ENCODE measurements at places on chromosomes 4 and X.

- no peak for DNase-seq
Measured at GRCh38 chr4:188400451-188400850, 261.2 kb downstream of the TRIML1 start.

- DNase-seq, result no peak
Measured at GRCh38 chrX:24150898-24151297, 1.4 kb downstream of the ZFX start.

GRCh38 chr4:21835712-21836111 is 112.9 kb downstream of the KCNIP4 start:
- no peak for DNase-seq

DNA sequence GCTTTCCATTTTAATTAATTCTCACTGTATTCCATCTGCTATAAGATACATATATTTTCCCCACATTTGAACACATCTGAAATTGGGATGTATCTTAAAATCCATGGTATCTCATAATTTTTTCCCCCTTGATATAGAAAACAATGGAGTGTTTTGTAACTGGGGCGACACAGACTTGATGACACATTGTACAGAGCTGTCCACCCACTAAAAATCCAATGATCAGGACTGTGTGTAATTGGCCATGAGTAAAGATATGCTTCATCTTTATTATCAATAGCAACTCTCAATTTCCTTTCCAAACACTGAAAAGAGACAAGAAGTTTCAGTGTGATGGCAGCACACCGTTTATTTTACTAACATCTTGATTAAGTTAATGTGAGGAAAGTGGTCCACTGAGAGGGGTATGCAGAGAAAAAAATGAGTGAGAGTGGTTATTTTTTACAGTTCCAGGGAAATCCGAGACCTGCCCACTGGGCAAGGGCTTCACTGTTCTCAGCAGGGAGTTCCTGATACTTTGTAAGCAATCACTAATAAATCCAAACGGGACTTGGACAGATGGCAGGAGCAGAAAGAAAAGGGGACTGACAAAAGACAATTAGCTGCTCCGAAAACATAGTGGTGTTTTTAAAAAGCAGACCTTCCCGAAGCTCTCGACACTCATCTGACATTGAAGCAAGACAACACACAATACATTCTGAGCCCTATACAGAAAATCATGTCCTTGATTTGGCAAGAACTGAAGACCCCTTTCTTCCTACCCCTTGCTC is 149.4 kb downstream of the TSPAN5 start:
- no peak for DNase-seq

- no peak for DNase-seq
Measured at GRCh38 chr4:67198727-67199126, 346.6 kb downstream of the CENPC start.

DNA sequence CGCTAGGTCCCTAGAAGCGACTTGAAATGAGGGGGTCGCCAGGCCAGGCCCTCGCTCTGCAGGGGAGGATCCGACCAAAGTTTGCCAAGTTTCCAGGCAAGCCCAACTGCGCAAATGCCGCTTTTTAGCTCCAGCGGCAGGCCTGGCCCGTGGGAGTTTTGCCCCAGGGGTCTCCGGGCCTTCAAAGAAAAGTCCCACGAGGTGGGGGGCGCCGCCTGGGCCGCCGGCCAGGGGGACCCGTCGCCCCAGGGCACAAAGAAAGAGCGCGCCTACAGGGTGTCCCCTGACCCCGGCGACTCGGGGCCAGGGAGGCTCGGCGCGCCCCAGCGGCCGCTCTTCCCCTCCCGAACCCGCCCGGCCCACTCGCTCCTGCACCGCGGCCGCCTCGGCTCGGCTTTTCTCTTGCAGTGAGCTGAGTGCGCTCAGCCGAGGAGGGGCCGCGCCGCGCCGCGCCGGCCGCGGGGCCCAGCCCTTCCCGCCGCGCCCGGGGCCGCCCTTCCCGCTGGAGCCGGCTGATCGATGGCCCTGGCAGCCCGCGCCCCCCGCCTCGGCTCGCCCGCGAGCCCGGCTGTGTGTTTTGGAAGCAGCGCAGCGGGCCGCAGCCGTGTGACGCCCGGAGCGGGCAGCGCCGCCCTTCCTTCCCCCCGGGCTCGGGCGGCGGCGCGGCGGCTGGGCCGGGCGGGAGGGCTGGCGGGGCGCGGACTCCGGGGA is 754 bp upstream of the KLF3 start:
- DNase-seq, result peak; percentile 71

DNA sequence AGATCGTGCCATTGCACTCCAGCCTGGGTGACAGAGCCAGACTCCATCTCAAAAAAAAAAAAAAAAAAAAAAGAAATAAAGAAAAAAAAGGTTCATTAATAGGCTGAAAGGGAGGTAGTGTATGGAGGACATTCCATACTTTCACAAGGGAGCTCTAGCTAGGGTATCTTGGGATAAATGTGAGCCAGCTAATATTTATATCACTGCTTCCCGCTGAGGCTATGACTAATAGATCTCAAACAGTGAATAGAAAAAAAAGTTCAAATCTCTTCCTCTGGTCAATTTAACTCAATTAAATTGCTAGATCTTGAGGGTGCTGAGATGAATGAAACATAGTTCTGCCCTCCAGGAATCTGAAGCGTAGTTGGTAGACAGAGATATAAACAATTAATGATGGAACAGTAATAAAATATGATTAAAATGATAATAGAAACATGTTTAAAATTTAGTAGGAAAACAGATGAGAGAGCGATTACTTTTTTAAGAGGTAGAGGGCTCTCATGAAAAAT is 55.7 kb upstream of the SHISA3 start:
- no peak for DNase-seq

- DNase-seq, result peak; percentile 72
Measured at GRCh38 chr4:89836897-89837384, at the start of gene SNCA. Gene SNCA, minus strand, starts transcription at chr4:89837161. Its CDS starts 1,494 bp downstream, at chr4:89835667.

DNA sequence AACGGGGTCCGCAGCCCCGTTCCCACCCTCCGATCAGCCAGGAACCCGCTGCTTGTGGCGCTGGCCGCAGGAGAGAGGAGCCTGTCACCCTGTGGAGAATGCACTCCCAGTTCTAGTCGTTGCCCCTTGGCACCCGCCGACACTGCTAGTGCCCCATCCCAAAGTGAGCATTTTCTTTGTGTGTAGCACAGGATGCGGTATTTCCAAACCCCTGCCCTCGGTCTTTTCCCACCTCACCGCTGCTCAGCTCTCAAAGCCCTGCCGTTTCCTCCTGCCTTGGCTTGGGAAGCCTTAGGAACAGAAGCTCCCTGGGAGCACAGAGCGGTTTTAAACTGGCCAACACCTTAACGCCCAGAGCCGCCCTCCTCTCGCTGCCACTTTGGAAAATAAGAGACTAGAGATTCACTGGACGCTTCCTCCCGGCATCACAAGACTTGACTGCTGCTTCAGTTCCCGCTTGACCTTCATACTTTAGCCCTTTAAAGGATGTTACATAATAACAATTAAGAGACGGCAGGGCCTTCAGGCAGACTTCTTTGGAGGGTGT is 772 bp downstream of the CYP4V2 start:
- DNase-seq, result peak; percentile 69

DNA sequence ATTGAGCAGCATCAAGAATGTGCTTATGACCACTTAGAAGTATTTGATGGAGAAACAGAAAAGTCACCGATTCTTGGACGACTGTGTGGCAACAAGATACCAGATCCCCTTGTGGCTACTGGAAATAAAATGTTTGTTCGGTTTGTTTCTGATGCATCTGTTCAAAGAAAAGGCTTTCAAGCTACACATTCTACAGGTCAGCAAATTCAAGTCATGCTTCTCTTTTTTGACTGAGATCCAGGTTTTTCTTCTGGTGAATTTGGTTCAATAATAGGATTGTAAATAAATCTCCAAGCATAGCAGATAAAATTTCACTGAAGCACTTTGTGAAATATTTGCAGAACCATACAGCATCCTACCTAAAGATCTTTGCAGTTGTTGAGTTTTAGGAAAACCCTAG is 218.1 kb downstream of the TLL1 start:
- no peak for DNase-seq

DNA sequence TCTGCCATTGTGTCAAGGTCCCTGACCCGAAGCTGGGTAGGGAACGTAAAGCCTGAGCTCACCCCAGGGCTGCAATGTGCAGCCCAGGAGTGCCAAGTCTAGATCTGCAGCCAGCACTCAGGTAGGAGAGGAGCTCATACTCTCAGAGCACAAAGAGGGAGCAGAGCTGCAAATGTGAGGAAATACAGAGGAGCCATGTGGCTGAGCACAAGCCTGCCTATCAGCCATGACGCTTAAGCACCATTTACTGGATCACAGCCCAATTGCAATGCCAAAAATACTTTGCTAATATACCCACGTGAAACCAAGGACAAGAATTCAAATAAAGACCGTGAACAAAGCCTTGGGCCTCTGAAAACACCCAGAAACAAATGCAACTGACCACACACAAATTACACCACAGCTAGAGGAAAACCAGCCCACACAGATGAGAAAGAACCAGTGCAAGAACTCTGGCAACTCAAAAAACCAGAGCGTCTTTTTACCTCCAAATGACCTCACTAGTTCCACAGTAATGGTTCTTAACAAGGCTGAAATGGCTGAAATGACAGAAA is 69.0 kb upstream of the HPF1 start:
- no peak for DNase-seq

DNA sequence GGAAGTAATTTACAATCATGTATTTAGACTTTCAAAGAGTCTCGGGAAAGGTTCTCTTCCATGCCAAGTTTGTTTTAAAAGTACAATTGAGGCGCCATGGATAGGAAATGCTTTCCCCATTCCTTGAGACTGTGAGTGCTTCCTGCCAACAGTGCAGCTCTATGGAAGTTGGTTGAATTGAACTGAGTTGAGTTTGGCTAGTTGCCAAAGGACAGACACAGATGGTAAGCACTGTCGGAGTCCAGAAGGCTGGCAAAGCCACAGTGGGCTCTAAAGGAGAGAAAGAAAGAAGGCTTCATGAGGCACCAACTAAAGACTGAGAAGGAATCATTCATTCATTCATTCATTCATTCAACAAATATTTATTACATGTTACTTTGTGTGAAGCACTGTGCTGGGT is 4.3 kb upstream of the KCNE5 start:
- DNase-seq, result no peak

- no peak for DNase-seq
Measured at GRCh38 chr4:157282019-157282418, 61.5 kb downstream of the GRIA2 start.

- no peak for DNase-seq
Measured at GRCh38 chr4:75696071-75696470, 22.9 kb upstream of the G3BP2 start.

GRCh38 chrX:65522739-65523372 is 11.7 kb downstream of the LAS1L start:
- DNase-seq, result no peak

- no peak for DNase-seq
Measured at GRCh38 chr4:930827-931193, 1.3 kb downstream of the GAK start.

DNA sequence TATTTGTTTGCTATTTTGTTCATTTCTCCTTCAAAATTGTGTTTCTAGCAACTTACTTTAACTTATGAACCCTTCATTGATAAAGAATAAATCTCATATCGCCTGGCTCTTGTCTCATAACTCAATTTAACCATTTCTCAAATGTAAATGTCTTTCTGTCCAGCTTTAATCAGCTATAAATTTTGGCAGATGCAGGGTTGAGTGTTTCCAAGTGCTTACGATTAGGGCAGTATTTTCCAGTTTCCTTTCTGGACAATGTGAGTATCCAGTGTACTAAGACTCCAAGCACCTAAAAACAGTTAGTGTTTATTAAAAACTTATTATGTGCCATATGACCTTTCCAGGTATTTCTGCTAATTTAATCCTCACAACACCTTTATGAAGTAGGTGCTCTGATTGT is 218.6 kb upstream of the GK2 start:
- no peak for DNase-seq

- DNase-seq, result peak; percentile 48
Measured at GRCh38 chrX:9342561-9343051, 122.3 kb upstream of the TBL1X start.

GRCh38 chrX:47960406-47960805 is 43.4 kb downstream of the ZNF182 start:
- no peak for DNase-seq

GRCh38 chr4:161519611-161520010 is 644.2 kb downstream of the FSTL5 start:
- no peak for DNase-seq

DNA sequence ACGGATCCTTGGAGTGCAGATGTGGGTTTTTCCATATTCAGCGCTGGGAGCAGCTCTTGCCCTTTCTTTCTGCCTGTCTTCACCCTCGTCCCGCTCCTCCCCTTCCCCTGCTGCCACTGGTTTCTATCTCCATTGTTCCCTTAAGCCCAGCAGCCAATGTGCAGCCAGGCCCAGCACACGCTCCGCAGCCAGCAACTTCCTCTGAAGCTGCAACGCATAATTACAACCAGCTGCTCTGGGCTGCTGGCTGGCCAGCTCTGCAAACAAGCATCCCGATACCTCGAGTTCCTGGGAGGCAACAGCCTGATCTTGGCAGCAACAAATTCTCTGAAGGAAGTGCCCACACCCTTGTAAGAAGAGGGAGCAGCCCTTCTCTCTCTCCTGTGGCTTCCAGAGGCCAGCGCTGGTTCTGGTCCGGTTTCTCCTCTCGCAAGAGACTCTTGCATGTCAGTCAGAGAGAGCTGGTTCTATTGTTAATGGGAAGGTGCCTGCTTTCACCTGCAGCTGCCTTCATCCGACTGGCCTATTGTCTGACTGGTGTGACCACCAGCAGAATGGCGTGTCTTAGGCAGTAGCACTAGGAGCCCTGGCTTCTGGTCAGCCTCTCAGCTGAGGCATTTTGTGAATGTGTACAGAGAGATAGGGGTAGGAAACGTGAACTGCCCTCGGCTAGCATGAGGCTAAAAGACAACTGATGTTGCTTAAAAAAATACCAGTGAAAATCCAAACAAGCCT is 83.8 kb upstream of the MAML3 start:
- DNase-seq, result peak; percentile 76

DNA sequence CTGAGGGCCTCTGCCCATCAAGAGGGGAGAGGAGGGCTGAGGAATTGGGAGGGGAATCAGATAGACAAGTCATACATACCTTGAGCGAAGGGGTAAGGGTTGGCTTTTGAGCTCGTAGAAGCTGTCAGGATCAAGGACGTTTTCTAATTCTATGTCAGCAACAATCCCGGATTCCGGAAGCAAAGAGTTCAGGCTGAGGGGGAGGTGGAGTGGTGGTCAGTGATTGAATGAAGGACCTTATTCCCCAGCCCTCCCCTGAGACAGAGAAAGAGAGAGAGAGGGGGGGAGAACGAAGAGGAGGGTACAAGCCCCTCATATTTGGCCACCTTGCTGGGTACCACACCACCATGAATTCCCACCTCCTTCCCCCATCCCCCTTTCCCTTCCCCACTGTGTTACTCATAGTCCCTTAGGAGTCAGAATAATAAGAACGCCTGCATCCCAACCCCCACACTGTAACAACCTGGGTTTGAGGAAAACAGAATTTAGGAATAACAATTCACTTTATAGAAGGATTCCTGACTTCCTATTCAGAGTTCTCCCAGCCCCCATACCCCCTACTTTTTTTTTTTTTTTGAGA is 2.7 kb downstream of the TFE3 start:
- DNase-seq, result no peak

GRCh38 chr4:22315628-22316027 is 200.2 kb downstream of the ADGRA3 start:
- DNase-seq, result no peak
